ENCODE measurements at places on chromosomes 16 and 17. TPM values are rescaled to one million over a fixed set of nuclear protein-coding genes. Genes with fewer than 3 reads are reported as not detected.
A peak's percentile ranks its signal among the peaks of the same experiment; 100 is the strongest.

GRCh38 chr17:80261159-80261894, 675 bp downstream of the RNF213 start:
- peak; percentile 81 for DNase-seq
- peaks cover 40% of the 10 kb centered on the region for H3K36me3 ChIP-seq
- H3K27ac ChIP-seq, result peak overlapping the region; percentile 92
- H3K4me1 ChIP-seq, result peaks cover 57% of the 10 kb centered on the region
- peak overlapping the region; percentile 99 for H3K4me3 ChIP-seq

DNA sequence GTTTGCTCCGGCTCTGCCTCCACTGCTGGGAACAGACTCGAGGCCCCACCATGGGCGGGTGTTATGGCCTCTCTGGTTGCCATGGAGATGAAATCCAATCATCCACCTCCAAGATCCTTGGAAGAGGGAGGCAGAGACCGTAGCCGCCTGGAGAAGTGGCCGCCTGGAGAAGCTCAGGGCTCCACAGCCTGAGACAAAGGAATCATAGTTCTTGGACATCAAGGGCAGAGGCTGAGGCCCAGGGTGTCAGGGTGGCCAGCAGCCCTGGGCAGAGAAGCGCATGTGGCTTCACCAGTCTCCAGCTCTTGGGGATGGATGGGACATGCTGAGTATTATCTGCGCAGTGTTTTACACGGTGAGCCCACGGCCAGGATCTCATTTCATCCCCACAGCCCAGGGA, 36.2 kb downstream of the ABR start:
- H3K27me3 ChIP-seq, result no peaks in the 10 kb centered on the region
- H3K27ac ChIP-seq, result no peak overlapping the region
- H3K4me3 ChIP-seq, result no peak overlapping the region
- no peaks in the 10 kb centered on the region for H3K4me1 ChIP-seq

- no peaks in the 10 kb centered on the region for H3K27me3 ChIP-seq
- peaks cover 24% of the 10 kb centered on the region for H3K36me3 ChIP-seq
- H3K4me3 ChIP-seq, result no peak overlapping the region
Measured at GRCh38 chr16:22229889-22230288, 23.8 kb downstream of the EEF2K start.

DNA sequence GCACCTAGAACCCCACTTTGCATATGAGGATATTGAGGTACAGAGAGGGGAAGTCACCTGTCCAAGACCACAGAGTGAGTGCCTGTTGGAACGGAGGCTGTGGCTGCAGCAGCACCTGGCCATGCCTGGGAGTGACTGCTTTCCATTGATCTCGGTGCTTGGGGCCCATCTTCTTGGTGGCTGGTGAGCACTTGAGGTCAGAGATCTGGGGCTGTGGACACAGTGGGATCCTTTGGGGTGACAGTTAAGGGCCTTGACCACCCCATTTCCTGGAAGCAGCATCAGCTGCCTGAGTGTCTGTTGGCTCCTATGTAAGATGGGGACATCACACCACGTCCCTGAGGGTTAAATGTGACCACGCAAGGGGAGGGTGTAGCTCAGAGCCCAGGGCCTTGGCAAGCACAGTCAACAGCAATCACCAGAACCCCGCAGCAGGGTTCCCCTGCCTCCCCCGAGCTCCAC, 111.7 kb downstream of the IRF8 start:
- H3K4me3 ChIP-seq, result no peak overlapping the region
- peaks cover 4% of the 10 kb centered on the region for H3K27me3 ChIP-seq
- DNase-seq, result no peak
- peaks cover 25% of the 10 kb centered on the region for H3K4me1 ChIP-seq
- no peak overlapping the region for H3K27ac ChIP-seq

GRCh38 chr17:39147221-39148185, 3.9 kb downstream of the PLXDC1 start:
- H3K4me1 ChIP-seq, result peaks cover 14% of the 10 kb centered on the region
- DNase-seq, result no peak
- no peak overlapping the region for H3K4me3 ChIP-seq
- H3K27ac ChIP-seq, result no peak overlapping the region
- no peaks in the 10 kb centered on the region for H3K36me3 ChIP-seq
- peaks cover 34% of the 10 kb centered on the region for H3K27me3 ChIP-seq

DNA sequence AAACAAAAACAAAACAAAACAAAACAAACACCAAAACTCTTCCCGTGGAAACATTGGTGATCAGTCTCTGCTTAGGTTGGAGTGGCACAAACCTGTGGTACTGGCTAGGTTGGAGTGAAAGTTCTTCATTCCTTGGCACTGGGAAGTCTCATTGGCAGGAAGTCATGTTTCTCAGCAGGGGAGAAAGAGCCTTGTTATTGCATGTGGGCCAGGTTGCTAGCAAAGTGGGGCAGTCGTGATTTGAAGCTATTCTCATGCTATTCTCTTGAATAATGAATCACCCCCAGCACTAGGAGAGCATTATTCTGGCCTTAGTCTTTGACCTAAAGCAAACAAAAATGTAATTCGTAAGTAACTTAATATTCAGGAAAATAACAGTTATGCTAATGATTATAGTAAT, 24.3 kb upstream of the B4GALNT2 start:
- no peak for DNase-seq
- H3K27ac ChIP-seq, result no peak overlapping the region
- no peak overlapping the region for H3K4me3 ChIP-seq
- peaks cover 25% of the 10 kb centered on the region for H3K27me3 ChIP-seq
- no peaks in the 10 kb centered on the region for H3K36me3 ChIP-seq

- H3K4me1 ChIP-seq, result no peaks in the 10 kb centered on the region
- H3K36me3 ChIP-seq, result no peaks in the 10 kb centered on the region
- no peak overlapping the region for H3K27ac ChIP-seq
- DNase-seq, result no peak
- H3K4me3 ChIP-seq, result no peak overlapping the region
Measured at GRCh38 chr17:806346-806745, 24.2 kb downstream of the MRM3 start.

GRCh38 chr16:3868556-3868955, 12.0 kb downstream of the CREBBP start:
- H3K36me3 ChIP-seq, result peaks cover 2% of the 10 kb centered on the region
- no peak overlapping the region for H3K4me3 ChIP-seq
- no peak overlapping the region for H3K27ac ChIP-seq
- no peaks in the 10 kb centered on the region for H3K27me3 ChIP-seq

DNA sequence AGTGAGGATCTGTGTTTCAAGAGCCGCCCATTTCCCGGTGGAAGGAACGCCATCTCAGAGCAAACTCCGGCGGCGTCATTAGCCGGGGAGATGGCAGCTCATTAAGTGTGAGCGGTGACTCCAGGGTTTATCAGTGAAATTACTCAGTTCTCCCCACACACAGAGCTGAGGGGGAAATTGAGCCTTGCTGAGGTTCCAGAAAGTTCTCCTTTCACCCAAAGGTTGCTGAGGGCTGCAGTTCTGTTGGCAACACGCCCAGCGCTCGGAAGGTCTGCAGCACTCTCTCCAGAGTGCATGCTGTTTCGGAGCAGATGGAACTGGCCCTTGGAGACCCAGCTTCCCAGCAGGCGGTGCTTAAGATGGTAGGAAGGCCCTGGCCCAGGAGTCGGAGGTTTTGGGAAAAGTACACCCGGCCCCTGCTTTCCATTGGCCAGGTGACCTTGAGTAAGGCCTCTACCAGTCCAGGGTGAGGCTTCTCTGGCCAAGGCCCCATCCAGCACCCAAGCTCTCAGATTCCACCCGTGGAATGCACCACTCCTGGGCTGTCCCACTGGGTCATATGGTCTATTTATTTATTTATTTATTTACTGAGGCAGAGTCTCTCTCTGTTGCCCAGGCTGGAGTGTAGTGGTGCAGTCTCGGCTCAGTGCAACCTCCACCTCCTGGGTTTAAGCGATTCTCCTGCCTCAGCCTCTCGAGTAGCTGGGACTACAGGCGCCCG, 167.7 kb upstream of the CIBAR2 start:
- no peak overlapping the region for H3K27ac ChIP-seq
- H3K36me3 ChIP-seq, result no peaks in the 10 kb centered on the region
- no peak overlapping the region for H3K4me3 ChIP-seq
- DNase-seq, result no peak
- no peaks in the 10 kb centered on the region for H3K27me3 ChIP-seq

DNA sequence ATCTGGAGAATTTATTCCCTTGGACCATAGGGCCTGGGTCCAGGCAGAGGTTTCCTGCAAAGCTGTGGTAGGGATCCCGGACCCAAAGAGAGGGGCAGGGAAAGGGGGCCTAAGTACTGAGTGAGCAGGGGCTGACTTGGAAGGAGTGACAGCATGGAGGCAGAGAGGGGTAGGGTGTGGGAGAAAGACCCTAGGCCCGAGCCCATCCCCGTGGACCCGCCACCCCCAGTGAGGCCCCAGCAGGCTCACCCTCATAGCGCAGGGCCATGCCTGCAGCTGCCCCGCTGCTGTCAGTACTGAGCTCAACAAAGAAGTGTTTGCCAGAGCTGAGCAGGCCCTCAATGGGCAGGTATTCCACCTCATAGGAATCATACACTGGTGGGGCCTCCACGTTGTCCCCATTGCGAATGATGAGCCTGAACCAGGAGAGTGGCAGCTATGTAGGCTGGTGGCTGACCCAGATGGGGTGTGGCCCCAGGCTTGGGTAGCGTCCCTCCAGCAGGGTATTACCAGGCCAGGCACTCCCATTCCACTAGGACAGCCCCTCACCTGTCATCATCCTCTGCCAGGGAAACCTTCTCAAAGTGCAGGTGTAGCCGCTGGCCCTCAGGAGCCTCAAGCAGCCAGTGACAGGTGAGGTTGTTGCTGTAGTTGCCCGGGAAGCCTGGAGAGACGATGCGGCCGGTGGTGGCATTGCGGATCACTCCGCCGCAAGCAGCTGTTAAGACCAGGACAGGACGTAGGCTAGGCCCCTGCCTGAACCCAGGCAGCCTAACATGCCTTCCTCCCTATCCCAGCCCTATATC, 9.1 kb upstream of the PHF12 start:
- peaks cover 16% of the 10 kb centered on the region for H3K27me3 ChIP-seq
- H3K36me3 ChIP-seq, result no peaks in the 10 kb centered on the region
- H3K27ac ChIP-seq, result no peak overlapping the region
- H3K4me3 ChIP-seq, result no peak overlapping the region
- no peaks in the 10 kb centered on the region for H3K4me1 ChIP-seq

DNA sequence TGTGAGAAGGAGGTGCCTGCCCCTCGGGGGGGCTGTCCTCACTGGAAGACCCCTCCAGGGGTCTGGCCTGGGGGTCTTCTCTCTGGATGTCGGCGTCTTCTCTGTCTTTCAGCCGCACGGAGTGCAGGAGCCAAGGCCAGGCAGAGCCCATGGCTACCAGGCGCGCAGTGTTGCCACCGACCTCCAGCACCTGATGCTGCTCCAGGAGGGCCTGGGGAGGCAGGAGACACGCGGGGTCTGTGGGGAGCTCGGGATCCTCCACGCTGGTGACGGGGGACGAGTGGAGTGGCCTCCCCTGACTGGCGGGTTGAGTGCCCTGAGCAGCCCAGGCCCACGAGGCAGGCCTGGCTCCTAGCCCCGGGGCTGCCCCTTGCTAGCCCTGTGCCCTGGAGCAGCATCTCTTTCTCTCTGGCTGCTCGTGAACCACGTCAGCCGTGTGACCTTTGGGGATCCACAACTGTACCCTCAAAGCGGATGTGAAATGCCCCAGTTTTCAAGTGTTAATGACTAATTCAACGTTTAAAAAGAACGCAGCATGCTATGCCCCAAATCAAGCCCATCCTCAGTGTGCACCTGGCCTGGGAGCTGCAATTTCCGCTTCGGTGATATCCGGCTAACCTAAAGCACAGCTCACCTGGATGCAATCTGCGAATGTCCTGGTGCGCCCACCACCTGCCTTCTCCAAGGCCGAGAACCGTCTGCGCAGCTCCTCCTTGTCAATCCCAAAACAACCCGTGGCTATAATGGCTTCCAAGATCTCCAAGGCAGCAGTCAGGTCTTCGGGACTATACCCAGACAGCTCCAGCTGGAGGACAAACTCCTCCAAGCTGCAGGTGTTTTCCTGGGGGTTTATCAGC, 62.9 kb downstream of the IL21R start:
- H3K27me3 ChIP-seq, result no peaks in the 10 kb centered on the region
- peak overlapping the region; percentile 61 for H3K27ac ChIP-seq
- H3K4me3 ChIP-seq, result no peak overlapping the region
- peaks cover 24% of the 10 kb centered on the region for H3K4me1 ChIP-seq
- no peak for DNase-seq

- H3K27me3 ChIP-seq, result no peaks in the 10 kb centered on the region
- no peaks in the 10 kb centered on the region for H3K4me1 ChIP-seq
- H3K4me3 ChIP-seq, result no peak overlapping the region
- H3K27ac ChIP-seq, result no peak overlapping the region
Measured at GRCh38 chr16:49121636-49122035, 160.0 kb downstream of the CBLN1 start.

DNA sequence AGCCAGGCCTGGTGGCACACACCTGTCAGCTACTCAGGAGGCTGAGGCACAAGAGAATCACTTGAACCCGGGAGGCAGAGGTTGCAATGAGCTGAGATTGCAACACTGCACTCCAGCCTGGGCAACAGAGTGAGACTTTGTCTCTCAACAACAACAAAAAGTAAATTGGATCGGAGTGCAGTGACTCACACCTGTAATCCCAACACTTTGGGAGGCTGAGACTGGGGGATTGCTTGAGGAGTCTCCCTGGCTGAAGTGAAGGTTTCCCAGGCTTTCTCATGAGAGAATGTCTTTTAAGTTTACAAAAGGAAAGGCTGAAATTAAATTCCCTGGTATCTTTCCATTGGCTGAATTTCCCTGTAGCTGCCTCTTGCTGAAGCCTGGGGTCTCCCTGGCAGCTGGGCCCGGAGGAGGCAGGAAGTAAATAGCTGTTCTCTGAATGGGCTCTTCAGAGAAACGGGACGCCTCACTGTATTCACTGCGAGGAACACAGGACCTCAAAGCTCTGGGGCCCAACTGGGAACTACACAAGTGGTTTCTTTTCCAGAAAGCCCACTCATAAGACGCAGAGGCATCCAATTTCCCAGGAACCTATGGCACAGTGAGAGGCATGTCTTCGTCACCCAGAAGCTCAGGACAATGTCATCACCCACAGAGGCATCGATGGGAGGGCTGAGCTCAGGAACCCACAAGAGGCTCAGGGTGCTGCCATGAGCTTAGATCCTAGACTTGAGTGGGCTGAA, 77.4 kb upstream of the SMURF2 start:
- no peaks in the 10 kb centered on the region for H3K27me3 ChIP-seq
- H3K36me3 ChIP-seq, result no peaks in the 10 kb centered on the region
- H3K4me3 ChIP-seq, result no peak overlapping the region
- DNase-seq, result no peak
- H3K4me1 ChIP-seq, result peaks cover 11% of the 10 kb centered on the region

The PRSS22 gene
- total RNA-seq, result not detected

The LCAT gene
- total RNA-seq, result 14.8 TPM

The KRT31 gene
- not detected for total RNA-seq

The DOC2B gene
- total RNA-seq, result not detected

The MT3 gene
- total RNA-seq, result 1.8 TPM

The KRT32 gene
- not detected for total RNA-seq

The TP53TG3F gene
- not detected for total RNA-seq

The ESRP2 gene
- not detected for total RNA-seq

All from activated CD4-positive, alpha-beta memory T cell treated with anti-CD3 and anti-CD28 coated beads, Interleukin-2, amount 10 ng/mL, durations not matched to agents 7 days and 5 days (primary cell).